ACHN (cell line): ENCODE measurements at places on chromosomes 5 and 9.

GRCh38 chr9:92614763-92615461, 55.0 kb downstream of the IPPK start:
- no peak for DNase-seq

DNA sequence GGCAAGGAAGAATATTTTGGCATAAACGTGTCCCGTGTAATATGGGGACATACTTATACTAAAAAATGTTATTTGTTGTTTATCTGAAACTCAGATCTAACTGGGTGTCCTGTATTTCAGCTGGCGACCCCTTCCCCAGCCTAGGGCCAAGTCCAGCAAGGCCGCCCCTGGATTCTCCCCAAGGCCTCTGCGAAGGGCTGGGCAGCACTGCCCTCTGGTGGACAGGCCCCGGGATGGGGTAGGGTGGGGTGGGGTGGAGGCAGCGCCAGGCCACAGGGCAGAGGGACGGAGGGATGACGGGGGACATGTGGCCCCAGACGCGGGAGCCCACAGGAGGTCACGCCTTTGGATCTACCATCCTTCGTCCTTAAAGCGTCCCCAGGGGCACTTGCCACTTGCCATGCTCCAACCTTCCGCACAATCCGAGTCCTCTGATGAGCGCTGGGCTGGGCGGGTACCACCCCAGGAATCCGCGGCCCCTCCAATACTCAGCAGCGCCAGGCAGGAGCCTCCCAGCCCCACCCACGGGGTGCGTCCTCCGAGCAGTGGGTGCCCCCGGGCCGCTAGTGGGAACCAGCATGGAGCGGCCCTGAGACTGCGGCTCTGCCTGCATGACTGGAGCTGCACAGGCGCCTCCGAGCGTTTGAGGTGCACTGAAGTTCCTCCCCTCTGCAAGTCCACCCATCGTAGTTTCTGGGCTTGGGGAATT, 7.1 kb upstream of the AGPAT2 start:
- DNase-seq, result peak; percentile 59

DNA sequence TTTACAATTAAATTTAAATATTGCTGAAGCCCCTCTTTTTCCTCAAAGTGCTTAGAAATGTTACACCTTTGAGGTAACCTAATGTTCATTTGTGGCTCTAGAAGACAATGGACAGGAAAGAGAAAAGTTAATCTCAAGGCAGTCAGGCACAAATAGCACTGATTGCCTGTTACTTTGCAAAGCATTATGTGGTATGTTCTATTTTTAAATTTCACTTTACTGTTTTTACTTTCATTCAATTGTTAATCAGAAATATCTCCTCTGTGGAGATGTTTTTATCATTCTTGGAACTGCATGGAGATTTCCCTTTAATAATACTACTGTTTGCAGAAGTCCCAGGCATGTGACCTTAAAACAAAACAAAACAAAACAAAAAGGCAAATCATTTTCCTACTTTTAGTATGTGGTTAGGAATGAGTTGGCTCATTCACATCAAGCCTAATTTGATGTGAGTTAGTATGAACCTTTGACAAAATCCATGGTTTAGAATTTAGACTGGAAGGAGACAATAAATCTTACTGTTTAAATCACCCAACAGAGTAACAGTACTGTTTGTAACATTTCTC, 67.5 kb downstream of the CWC27 start:
- DNase-seq, result no peak

DNA sequence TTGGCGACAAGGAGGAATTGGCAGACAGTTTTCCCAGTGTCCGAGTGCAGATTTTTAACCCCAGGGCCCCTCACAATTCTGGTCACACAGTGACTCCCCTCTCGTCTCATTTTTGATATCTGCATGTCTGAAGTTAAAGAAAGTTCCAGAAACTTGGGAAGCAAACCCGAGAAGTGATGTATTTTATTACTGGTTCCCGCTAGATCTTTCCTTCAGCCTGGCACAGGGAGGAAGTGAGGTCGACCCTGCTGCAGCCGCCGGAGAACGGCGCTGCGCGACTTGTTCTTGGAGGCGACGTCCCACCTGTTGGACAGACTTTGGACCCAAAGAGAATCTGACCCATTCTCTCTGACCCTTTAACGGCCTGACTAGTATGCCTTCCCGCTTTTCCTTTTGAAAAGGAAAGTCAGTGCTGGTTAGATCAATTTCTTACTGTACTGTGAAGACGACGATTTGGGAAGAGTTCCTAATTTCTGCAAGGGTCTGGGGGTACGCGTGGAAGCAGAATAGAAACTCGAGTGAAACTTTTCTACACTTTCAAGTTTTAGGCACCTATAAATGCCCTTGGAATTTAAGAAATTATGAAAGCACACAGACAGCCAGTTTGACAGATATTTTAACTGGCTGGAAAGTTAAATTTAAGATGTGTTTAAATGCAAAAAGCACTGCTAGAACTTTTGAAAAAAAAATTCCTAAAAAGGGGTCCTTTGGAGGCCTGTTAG, 744 bp downstream of the OTULIN start:
- peak; percentile 40 for DNase-seq
